ENCODE measurements at places on chromosomes 3 and 15. TPM values are rescaled to one million over a fixed set of nuclear protein-coding genes. Genes with fewer than 3 reads are reported as not detected.

The DUOX1 gene
- total RNA-seq, result not detected

The PEX5L gene
- not detected for total RNA-seq

The GOLGA6L9 gene
- 0.69 TPM for total RNA-seq

The CPNE9 gene
- 0.30 TPM for total RNA-seq

The FBLN2 gene
- total RNA-seq, result 0.07 TPM

All from mammary microvascular endothelial cell (primary cell).